NCI-H774 (cell line): ENCODE measurements at places on chromosomes 16 and 17.

- no peak for DNase-seq
Measured at GRCh38 chr16:74874123-74874522, 99.5 kb upstream of the FA2H start.

- no peak for DNase-seq
Measured at GRCh38 chr17:21165922-21166594, 39.3 kb downstream of the DHRS7B start.

GRCh38 chr16:52318302-52319009 is 228.5 kb downstream of the TOX3 start:
- DNase-seq, result peak; percentile 66

DNA sequence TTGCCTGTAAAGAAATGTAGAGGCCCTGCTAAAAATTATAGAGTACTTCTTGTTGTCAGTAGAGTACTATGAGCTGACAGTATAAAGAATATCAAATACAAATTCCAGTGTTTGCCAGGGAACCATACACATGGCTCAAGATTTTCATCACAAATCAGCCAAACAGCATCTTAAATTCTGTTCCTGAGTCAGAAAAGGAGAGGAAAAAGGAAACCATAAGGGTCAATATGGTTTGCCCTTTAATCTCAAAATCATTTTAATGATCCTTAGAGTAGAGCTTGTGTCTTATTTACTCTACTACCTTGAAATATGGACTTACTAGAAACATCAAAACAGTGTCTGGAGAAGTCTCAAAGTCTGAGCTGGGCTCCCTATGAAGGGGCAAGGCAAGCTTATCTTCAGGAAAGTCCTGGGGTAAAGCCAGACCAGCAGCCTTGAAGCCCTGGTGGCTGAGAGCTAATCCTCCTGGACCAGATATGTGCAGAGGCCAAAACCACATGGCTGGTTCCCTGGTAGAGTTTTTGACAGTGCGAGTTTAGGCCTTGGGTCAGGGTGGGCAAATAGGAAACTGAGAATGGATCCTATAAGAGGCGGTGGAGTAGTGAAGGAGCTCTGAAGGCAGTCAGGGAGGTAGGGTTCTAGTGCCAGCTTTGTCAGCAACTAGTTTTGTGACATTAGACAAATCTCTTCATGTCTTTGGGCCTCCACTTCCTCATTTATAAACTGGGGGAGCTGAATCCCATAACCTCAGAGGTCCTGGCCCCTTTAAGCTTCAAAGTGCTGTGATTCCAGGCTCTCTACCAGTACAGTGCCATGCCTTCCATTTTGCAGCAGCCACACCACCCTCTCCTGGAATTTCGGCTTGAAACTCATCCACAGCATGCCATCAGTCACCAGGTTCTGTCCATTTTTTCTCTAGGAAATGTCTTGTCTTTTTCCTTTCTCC is 38.9 kb downstream of the MRTFB start:
- DNase-seq, result no peak

DNA sequence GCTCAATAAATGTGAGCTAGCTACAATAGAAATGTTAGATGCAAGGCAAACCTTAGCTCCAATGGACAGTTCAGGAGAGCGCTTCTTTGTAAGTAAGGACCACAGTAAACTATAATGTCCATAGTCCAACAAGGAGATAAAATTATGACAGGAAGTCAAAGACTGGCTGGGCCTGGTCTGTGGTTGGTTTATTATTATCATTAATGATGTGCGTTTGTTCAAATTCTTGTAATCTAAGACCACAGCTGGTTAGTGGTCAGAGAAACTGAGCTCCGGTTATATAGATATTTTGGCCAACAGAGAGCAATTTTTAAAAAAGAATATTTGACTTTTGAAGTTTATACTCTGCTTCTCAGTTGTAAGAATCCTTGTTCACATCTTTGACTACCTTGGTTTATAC is 4.7 kb upstream of the CMTM2 start:
- no peak for DNase-seq

DNA sequence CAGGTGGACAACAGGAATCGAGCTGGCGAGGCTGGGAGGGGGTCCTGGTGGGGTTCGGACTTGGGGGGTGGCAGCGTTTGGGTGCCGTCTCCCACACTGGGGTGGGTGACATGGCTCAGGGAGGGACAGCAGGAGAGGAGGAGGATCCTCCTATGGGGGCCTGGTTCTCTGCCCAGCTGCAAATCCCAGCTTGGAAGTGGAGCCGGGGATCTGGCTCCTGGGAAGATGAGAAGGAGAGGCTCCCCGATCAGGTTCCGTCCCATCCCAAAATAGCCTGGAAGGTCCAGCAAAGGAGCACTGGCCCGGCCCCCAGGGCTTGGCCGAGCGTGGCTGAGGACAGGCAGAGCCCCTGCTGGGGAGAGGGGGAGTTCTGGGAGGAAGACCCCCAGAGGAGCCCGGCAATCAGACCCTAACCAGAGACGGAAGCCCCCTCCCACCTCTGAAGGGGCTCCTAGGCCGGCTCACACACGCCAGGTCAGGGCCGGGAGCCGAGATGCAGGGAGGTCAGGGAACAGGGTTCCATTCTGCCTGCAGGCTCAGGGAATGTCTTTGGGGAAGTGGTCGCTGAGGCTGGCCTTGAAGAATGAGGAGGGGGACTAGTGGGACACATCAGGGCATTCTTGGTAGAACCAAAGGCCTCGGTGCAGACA is 143.7 kb downstream of the ENGASE start:
- DNase-seq, result no peak

DNA sequence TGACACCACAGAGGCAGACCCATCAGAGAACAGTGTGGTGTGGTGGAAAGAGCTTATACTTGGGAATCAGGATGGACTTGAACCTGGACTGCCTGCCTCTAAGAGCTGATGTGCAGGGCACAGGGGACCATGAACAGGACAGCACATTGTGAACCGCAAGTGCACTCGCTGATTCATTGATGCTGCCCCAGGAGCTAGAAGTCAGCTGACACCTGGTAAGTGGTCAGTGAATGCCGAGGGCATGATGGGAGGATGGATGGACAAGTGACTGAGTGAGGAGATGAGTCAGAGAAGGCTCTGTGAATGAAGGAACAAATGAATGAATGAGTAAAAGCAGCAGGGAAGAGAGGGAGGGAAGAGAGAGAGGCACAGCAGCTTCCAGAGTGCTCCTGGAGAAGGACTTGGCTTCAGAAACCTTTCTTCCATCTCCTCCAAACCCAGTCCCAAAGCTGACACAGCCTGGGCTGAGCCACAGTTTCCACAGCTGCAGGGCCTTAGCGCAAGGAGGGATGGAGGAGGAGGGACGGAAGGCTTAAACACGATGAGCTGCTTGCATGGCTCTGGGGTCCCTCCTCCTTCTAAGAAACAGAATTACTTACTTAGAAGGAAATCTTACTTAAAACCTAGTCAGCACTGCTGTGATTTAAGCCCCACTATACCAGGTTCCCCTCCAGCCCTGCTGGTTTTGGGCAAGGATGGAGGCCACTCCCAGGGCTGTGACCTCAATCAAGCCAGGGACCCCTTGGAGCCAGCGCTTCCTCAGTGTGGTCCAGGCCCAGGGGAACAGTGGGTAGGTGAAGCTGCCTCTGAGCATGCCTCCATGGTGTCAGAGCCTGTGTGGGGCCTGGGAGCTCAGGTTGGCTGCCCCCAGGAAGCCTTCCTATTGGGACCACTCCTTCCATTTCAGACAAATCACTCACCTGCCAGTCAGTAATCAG is 184.6 kb downstream of the TMEM132E start:
- DNase-seq, result no peak

- no peak for DNase-seq
Measured at GRCh38 chr17:42683407-42684034, 1.2 kb downstream of the CNTNAP1 start.

DNA sequence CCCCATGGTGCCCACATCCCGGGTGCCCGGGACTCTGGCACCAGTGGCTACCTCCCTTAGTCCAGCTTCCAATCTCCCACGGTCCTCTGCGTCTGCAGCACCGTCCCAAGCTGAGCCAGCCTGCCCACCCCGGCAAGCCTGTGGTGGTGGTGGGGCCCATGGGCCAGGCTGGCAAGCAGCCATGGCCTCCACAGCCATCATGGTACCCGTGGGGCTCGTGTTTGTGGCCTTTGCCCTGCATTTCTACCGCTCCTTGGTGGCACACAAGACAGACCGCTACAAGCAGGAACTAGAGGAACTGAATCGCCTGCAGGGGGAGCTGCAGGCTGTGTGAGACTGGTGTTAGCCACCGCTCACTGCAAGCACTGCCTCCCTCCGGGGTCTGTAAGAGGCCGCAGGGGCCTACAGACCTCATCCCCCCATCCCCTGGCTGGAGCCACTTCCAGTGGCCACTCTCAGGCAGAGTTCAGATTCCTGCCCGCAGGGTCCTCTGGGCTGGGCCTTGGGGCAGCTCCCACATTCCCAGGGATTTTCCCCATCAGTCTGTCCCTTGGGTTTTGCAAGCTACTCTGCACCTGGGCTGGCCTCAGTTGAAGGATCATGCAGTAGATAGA is 3.9 kb upstream of the SETD1A start:
- peak; percentile 48 for DNase-seq

DNA sequence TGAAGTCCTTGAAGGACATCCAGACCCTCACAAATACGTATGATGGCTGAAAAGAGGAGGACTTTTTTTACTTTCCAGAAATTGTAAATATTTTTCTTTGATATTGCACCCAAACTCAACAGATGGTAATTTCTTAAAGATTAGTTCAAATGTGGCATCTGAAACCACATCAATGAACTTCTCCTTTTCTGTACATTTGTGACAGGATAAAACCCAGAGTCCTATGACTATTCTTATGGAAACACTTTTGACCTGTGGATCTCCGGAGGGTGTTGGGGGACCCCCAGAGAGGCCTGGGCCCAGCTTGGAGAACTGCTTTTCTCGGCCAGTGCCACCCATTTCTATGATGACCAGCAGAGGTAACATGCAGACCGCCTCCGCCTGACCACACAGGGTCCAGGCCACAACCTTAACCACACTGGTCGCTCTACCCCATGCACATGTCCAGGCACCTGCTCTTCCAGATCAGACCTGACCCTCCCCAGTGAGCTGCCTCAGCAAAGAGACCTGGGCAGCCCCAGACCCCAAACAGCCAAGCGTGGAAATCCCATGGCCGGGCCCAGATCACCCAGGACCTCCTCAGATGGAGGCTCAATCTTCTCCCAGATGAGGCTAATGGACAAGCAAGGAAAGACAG is 22.7 kb downstream of the RPH3AL start:
- no peak for DNase-seq

- DNase-seq, result no peak
Measured at GRCh38 chr16:66489818-66490217, 60.1 kb downstream of the TK2 start.

DNA sequence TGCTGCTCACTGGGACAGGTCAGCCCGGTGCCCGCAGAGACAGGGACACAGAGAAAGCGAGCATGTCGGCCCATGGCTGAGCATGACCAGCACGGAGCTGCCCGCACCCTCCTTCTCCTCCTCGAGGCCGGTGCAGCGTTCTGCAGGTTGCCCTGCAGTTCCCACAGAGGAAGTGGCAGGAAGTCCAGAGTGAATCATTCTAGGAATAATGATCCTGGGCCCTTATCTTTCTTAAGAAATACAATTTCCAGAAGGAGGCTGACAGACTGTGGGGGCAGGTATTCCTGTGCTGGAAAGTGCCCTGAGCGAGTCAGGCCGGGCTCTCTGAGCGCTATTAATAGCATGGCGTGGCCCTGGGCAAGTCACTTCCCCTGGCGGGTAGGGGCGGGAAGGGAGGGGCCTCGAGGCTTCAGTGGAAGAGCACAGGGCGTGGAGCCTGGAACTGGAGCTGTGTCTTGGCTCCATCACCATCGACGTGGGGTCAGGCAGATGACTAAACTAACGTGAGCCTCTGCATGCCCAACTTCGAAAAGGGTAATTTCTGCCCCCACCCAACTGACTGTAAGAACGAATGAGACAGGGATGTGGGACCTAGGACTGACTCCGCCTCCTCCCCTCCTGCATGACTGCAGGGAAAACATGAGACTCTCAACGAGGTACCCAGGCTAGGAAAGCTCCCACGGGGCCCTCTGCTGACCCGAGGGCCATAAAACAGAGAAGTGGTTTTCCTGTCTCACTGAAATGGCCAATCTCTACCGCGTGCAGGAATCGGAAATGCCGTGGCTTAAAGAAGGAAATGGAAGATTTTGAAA is 9.8 kb downstream of the TMEM204 start:
- DNase-seq, result no peak

- no peak for DNase-seq
Measured at GRCh38 chr17:56577843-56578204, 15.7 kb upstream of the NOG start.

DNA sequence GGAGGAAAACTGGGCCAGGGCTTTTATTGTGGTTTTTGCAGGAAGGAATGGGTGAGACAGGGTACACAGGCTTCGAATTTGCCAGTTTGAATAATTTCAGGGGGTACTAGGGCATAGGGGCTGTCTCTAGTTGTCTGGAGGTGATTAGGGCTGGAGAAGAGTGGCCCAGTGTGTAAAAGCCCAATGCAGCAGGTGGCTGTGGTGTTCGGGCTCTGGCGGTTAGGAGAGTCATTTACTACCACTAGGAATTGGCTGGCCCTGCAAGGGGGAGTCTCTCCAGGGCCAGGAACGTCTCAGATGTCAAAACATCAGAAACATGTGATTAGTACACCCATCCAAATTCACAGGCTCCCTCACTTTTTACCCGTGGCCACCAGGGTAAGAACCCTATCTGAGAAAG is 50.3 kb downstream of the GINS3 start:
- DNase-seq, result no peak

- DNase-seq, result no peak
Measured at GRCh38 chr16:27408012-27408601, 6.1 kb downstream of the IL21R start.

DNA sequence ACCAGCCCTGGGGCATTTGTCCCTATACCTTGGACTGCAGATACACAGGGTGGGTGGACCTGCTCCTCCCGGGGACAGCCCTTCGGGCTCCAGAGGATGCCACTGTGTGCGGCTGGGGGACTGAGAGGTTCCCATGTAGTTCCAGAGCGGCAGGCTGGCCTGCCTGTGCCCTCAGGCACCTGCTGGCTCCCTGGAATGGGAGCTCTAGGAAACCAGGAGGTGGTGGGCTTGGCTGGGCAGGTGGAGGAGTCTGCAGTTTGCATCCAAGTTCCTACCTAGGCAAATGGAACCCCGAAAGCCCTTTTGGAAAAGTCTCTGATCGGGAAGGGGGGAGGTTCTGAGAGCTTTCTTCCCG is 982 bp downstream of the DBNDD1 start:
- no peak for DNase-seq

DNA sequence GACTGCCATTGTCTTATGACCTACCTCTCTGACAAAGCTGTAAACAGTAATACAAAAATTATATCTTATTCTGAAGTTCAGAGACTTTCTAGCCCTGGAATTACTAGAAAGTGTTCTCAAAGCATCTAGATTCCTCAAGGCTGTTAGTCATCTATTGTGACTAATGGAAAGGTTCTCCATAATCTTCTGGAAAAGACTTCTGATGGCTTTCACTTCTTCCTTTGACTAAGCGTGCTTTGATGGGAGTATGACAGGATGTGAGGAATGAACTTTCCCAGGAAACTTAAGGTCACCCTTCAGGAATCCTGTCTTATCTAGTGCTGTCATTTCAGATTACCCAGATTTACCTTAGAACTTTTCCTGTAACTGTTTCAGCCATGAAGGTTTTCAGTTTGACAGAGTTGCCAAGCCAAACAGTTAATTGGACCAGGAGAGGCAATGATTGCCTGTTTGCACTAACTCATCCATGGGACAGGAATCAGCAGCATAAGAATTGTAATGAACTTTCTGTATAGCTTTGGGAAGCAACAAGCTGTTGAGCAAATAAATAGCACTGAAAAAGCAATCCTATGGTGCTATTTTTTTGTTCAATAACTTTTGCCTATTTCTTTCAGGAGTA is 43.5 kb downstream of the AP2B1 start:
- DNase-seq, result no peak

GRCh38 chr16:73002866-73003265 is 45.1 kb downstream of the ZFHX3 start:
- DNase-seq, result no peak

GRCh38 chr17:31908386-31908785 is 6.9 kb upstream of the UTP6 start:
- no peak for DNase-seq
